Body of pancreas (tissue), 4 donors: ENCODE measurements at places on chromosomes 16 and 17. TPM values are rescaled to one million over a fixed set of nuclear protein-coding genes. Genes with fewer than 3 reads are reported as not detected.

The ATP2A3 gene
- 43.8 TPM for total RNA-seq

DNA sequence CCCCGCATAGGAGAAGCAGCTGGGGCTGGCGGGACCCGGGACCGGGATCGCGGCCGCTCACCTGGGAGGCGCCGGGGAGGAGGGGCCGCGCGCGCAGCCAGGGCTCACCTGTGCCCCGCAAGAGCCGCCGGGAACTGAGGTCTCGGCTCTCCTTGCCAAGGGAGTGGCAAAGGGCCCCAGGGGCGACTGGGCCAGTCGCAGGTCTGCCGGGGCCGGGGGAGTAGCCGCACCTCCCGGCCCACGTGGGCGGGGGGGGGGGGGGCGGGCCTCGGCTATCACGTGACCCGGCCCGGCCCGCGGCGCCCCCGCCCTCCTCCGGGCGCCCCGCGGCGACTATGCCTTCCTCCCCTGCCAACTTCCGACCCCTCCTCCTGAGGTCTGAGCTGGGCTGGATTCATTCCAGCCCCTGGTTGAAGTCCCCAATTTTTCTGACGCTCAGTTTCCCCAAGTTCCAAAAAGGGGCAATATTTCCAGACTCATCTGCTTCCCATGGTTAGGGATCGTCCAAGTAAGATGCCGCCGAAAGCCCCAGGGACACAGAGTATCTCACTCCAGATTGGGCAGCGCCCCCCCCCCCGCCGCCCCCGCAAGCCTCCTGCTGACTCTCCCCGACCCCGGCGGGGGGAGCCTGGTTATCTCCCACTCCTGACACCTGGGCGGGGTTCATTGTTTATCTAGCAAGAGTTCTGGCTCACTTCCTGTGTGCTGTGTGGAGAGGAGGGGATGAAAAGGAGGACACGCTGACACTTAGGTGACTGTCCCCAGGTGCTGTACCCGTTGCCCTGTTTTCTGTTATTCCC is at the start of gene TMC6:
Gene TMC6, minus strand, starts transcription at position 205 of the 800 bp plus-strand sequence. CDS start 1,923 bp downstream, outside the sequence.
- DNase-seq = peak; percentile 78

- peak; percentile 68 for DNase-seq
Observed at GRCh38 chr17:76132574-76133338, 8.3 kb downstream of the FOXJ1 start.

DNA sequence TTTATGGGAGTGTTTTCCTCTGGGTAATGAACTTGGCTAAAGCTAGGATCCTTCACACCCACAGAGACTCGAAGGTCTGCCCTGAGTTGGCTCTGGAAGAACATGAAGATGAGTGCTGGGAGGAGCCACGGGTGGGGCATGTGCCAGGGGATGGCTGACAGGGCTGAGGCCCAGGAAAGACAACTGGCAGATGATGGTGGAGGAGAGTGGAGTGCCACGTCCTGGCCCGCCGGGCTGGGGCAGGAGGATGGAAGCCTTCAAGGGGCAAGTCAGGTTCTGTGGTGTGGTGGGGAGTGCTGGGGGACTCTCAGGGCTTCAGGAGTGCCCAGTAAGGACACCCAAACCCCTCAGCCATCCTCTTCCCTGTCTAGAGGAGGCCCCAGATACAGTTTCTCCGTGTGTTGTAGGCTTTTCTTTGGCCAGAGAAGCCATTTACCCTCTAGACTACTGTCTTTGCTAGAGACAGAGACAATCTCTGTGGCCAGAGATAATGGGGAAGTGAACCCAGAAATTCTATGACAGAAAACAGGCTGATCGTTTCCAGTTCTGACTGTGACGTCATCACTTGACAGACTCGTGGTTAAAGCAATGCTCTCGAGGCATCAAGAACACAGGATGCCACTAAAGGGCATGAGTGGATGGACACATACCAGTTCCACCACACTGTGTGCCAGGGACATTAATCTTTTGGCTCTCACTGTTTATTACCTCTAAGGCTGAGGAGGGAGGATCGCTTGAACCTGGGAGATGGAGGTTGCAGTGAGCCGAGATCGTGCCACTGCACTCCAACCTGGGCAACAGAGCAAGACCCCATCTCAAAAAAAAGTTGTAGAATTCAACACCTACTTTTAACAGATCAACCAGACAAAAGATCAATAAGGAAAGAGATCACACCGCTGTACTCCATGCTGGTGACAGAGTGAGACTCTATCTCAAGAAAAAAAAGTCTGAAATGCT is 18.6 kb upstream of the SLC5A10 start:
- no peak for DNase-seq

DNA sequence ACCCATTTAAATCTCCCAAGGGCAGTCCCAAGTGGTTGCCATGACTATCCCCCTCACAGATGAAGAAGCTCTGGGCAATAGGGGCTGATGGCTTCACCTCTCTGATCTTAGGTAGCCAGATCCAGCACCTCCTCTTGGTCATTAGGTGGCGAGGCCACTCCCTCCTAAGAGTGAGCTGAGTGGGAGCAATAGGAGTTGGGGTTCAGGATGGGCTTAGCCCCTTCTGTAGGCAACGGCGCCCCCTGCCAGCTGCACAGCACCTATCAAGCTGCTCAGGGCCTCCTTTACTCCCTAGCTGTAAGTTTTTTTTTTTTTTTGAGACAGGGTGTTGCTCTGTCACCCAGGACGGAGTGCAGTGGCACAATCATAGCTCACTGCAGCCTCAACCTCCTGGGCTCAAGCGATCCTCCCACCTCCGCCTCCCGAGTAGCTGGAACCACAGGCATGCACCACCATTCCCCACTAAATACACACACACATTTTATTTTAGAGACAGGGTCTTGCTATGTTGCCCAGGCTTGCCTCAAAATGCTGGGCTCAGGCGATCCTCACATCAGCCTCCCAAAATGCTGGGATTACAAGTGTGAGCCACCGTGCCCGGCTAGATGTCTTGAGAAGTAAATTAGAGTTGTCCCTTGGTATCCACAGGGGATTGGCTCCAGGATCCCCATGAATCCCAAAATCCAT is 3.5 kb upstream of the RRAD start:
- no peak for DNase-seq
